ENCODE measurements at places on chromosomes 3 and 15.

DNA sequence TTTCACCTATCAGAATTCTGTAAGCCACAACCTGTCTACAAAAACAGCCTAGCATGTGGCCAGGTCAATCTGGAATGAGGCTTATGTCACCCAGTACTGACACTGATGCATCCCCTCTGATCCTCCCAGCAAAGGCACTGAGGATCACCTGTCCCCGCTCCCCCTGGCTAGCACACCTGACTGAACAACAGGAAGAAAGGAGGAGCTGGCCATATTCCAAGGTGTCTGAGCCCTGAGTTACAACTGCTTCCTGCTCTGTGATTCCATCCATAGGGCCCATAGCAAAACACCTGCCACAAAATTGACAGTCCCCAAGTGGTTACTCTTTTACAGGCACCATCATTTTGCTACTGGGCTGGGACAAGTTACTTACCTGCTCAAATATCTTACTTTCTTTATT lies 555.5 kb upstream of the CFAP20DC start:
- DNase-seq = no peak

DNA sequence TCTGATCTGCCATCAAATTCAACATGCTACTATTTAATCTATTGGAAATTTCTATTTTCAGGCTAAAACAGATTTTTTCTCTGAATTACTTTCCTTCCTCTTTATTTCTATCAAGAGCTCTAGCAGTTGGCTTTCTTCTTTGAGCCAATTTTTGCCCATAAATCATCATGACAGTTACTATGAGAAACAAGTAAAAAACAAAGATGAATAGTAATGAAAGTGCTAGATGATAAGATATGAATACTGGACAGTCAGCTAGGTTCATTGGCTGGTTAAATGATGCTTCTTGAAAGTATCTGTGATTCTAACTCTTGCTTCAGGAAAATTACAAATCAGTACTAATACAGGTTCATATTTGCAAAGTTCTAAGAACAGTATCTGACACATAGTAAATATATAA lies 38.6 kb upstream of the NANOGP8 start:
- DNase-seq = no peak

GRCh38 chr3:110995461-110996231 lies 76.0 kb upstream of the NECTIN3 start:
- DNase-seq = no peak

- DNase-seq = no peak
These were observed 677.8 kb downstream of the FHIT start for GRCh38 chr3:60573494-60573893.

GRCh38 chr15:100311154-100311625 lies 30.6 kb downstream of the ADAMTS17 start:
- DNase-seq = no peak

GRCh38 chr3:47006145-47006651 lies 26.7 kb downstream of the NBEAL2 start:
- no peak for DNase-seq

Measured in retinal pigment epithelial cell (primary cell).